Esophagus squamous epithelium (tissue), 5 donors: ENCODE measurements at places on chromosomes 7 and 10.

DNA sequence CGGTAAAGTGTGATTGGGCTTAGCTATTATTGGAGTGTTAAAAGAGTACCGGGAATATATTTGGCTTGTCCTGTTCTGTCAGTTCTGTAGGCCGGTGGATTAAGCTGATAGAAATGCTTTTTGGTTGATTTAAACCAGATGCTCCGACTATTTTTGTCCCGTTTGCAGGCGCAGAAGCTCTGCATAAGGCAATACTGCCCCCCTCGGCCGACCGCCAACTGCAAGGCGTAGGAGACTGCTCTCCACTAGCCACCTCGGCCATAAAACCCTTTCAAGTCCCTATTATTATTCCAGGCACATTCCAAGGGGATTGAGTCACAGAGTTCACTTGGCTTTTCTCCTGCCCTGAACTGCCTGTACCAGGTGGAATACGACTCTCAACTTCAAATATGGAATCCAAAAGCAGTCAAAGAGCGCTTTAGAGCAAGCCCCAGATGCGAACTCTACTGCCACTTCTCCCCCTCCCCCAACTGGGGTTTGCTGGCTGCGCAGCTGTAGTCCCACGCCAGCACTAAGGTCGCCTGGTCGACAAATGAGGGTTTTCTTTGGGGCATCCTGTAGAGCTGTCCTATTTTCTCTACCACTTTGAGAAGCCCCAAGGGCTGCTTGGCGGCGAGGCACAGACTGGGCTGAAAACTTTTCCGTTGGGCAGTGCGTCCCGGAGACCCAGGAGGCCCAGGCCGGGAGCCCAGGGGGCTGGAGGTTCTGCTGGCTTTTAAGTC lies 108.3 kb downstream of the REEP3 start:
- peak; percentile 44 for DNase-seq

DNA sequence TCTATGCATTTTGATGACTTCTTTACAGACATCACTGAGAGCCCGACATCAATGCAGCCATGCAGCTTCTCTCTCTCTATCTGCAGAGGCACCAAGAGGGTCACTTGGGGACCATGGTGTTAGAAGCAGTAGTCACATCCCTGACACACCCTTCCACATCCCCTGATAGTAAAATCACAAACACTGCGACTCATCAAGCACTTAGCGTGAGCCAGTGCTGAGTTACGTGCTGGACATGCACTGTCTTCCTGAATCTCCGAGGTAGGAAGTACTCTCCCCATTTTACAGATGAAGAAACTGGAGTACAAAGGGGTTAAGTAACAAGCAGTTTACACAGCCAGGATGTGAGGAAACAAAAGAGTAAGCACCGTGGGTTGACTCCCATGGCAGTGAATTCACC lies 109.2 kb downstream of the OSBPL3 start:
- DNase-seq: no peak

DNA sequence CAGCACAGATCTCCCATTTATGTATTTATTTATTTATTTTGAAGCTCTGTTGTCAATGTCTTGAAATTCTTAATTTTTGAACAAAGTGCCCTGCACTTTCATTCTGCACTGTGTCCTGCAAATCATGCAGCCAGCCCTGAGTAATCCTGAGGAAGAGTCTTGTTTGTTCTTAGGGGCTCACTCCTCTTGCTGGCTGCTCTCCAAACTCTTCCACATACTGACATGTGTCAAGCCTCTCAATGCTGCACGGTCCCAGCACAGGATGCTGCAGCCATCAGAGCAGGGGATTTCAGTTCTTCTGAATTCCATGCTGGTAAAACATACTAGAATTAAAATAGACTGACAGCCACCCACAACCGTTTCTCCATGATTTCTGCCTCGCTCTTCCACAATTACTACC lies 207.2 kb downstream of the PARD3 start:
- no peak for DNase-seq

DNA sequence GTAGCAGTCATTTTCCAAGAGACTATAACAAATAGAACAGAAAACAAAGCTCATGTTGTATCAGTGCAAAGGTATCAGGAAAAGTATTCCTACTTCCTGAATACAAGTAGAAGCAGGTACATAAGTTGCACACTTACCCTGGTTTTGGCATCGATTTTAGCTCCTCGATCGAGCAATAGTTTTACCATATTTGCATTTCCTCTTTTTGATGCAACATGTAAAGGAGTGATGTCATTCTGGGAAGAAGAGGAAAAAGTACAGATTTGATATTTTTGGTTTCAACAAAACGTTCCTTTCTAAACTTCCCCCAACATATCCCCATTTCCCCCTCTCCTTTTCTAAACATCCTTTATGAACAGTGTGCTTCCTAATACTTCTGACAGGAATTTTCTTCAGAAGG lies 155.1 kb downstream of the ANK3 start:
- DNase-seq: no peak

DNA sequence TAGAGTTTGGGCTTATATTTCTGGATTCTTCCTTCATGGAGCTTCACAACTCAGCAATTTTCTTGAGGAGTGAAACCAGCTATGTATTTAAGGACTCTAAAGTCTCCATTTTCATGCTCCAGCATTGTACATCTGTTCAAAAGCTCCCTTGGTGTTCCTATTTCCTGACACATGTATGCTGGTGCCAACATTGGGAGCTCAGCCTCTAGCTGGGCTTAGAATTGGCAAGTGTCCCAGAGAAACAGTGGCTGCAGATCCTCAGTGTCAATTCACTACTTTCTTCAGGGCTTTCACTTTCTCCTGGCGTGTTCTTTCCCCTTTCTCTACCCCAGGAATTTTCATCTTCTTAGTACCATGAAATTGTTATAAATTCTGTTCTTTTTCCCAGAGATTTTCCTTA lies 103.1 kb downstream of the ZNF467 start:
- DNase-seq: no peak

DNA sequence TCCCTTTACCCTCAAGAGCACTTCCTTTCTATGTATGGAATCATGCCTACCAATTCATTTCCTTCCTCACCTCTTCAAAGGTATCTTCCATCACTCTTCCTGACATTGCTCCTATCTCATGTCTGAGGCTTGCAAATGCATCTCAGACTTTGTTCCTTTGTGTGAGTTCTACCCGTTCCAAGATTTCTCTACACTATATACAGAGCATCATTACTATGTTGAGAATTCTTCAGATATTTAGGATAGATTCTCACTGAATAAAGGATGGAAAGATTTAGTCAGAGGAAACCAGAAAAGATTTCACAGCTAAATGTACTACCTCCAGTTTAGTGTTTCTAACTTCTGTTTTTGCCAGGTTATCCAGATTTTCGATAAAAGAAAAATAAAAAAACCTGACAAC lies 462.7 kb downstream of the PHTF2 start:
- no peak for DNase-seq

- DNase-seq: no peak
Measured at GRCh38 chr10:91347529-91347928, 62.6 kb upstream of the HECTD2 start.

DNA sequence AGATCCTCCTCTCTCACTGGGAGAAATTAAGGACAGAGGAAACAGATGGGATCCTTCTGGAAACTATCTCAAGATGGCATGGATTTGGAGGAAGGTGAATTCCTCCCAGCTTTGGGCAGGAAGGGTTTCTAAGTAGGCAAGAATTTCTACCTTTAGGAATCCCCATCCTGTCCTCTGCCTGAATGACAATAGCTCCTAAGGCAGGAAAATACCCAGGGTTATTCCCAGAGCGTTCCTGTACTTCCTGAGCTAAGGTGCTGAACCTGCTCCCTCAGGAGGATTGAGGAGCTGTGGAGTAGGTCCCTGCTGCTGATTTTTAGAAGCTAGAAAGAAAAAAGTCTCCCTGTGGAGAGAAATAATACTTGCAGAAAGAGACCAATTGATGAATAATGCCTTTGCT lies 568 bp downstream of the MGAM2 start:
- no peak for DNase-seq

DNA sequence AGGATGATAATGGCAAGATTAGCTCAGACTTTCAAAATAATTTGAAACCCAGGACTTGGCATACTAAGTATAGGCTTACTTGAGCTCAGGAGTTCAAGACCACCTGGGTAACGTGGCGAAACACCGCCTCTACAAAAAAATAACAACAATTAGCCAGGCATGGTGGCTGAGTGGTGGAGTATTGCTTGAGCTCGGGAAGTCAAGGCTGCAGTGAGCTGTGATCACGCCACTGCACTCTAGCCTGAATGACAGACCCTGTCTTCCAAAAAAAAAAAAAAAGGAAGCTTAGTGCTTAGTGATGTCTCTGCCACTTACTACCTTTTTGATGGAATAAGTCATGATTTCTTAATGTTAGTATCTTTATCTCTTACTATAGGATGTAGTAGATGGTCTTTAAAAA lies 25.5 kb downstream of the RABGEF1 start:
- no peak for DNase-seq

GRCh38 chr10:47218803-47219202 lies 81.2 kb upstream of the GDF10 start:
- no peak for DNase-seq

DNA sequence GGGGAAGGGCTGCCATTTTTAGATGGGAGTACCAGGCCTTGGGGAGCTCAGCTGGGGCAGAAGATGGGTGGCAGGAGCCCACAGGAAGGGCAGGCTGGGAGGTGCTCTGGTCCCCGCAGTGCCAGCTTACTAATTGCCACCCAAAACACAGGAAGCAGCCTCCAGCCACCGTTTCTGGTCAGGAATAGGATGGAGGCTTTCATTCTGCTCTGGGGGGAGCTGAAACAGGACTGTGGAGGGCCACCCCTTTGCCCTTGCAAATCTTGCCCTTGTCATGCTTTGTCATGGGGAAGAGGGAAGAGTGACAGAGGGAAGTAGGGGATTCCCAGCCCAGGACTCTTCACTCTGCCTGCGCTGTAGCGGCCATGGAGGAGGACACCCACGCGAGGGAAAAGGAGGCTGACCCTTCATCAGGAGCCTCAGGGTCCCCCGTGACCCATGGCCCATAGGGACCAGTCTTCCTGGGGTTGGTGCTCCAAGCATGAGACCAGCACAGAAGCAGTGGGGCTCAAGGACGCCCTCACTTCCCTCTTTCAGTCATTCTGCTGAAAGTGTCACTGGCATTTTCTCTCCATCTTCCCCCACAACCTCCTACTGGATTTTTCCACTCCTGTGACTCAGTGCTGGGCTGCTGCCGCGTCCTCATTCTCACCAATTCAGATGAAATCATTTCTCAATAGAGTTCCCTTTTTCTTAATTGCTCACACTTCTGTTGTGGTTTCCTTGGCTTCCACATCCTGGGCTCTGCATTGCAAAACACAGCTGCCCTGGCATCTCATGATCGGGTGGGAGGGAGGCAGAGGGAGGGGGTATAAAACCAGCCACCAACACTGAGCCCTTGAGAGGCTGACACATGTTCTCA lies 61.9 kb downstream of the MKI67 start:
- DNase-seq: peak; percentile 51

GRCh38 chr7:38153515-38153914 lies 24.5 kb upstream of the STARD3NL start:
- DNase-seq: no peak

- DNase-seq: no peak
Measured at GRCh38 chr10:47454780-47455058, 29.2 kb downstream of the ANXA8 start.

DNA sequence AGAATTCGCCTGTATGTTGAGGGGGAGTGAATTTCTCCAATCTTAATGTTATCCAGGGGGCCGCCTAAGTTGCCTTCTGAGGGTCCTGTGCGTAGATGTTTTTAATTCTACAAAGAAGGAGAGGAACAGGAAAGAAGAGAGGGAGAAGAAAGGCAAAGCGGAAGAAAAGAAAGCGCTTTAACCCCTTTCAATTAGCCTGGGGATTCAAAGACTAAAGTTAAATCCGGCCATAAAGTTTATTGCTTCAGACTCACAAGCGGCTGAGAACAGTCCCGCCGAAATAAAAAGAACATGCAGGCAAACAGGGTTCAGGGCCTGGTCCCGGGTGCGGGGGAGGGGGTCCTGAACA lies 4.5 kb downstream of the HOXA5 start:
- DNase-seq: no peak

GRCh38 chr7:149799397-149800168 lies 26.2 kb upstream of the ZNF467 start:
- no peak for DNase-seq

- no peak for DNase-seq
Measured at GRCh38 chr7:30934225-30934624, 22.6 kb downstream of the AQP1 start.

GRCh38 chr7:34385384-34385783 lies 272.6 kb upstream of the NPSR1 start:
- DNase-seq: no peak

- DNase-seq: no peak
Measured at GRCh38 chr10:42783181-42783549, 570 bp downstream of the BMS1 start.
